GM06990 (cell line): ENCODE measurements at places on chromosomes 1 and 21.

- DNase-seq, result no peak
Observed at GRCh38 chr1:6180268-6180706, at the start of gene CHD5. Gene CHD5 (minus strand): TSS chr1:6180321. CDS start chr1:6180023, 298 bp downstream.

- no peak for DNase-seq
Observed at GRCh38 chr1:83516369-83516768, 482.6 kb downstream of the TTLL7 start.

GRCh38 chr1:180606155-180606554, 25.7 kb upstream of the XPR1 start:
- DNase-seq, result no peak

- no peak for DNase-seq
Observed at GRCh38 chr1:42941640-42942330, 16.9 kb downstream of the SLC2A1 start.

DNA sequence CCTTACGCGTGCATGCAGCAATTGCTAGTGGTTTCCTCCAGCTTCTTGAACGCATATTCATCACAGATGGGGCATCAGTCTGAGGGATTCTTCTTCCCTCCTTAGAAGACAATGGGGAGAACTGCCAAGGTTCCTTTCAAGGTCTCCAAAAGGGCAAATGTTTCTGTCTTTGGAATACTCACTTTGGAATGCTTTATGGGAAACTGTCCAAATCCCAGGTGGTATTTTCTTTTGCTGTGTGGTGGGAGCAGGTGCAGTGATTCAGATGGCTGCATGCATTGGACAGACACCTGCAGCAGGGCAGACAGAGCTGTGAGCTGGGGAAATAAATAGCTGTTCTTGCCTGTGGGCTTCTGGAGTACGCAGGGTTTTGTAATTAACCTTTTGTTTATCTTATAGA, 40.5 kb downstream of the URB2 start:
- DNase-seq, result no peak
